Memory B cell (primary cell): ENCODE measurements at places on chromosomes 4 and X.

DNA sequence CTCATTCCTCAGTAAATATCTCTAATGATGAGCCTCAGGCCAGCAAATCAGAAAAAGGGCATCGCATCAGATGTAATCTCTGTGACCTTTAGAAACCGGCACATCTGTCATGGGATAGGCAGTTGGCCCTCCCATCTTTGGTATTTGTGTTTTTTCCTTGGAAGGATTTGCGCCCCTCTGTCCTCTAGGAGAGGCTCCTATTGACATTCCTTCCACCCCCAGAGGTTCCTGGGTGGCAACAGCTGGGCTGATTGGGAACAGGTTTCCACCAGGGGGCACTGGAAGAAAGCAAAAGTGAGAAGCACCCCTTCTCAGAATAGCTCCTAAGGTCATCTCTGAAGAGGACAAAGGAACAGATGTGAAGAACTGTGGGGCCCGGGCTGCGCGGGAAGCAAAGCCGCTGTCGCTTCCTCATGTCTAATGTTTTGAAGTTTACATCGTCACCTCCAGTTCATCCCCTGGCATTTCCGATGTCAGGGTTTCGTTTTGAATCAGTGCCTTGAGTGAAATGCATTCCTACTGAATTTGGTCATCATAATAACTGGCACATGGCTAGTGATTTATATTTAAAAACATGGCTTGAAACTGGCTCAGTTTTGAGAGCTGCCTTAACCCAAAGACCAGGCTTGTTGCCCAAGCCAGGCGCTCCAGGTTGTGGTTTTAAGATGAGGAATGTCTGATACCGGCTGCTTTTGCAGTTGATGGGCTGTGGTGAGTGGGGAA, 6.2 kb downstream of the TXK start:
- peak; percentile 24 for DNase-seq

DNA sequence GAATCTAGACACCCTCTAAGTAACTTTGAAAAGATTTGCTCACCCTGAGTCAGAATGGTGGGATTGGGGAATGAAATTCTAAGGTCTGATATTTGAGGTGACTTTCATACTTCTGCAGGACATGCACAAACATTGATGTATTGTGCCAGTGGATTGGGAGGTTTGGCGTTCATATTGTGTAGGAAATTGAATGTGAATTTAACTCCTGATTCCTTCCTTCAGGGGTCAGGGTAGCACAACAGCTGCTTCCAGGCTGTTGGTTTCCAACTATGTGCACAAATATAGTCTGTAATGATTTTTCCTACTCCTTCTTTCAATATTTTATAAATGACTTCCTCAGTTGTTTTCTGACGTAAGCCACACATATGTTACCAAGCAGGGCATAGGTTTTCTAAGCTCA, 3.1 kb downstream of the IL1RAPL1 start:
- DNase-seq: no peak

DNA sequence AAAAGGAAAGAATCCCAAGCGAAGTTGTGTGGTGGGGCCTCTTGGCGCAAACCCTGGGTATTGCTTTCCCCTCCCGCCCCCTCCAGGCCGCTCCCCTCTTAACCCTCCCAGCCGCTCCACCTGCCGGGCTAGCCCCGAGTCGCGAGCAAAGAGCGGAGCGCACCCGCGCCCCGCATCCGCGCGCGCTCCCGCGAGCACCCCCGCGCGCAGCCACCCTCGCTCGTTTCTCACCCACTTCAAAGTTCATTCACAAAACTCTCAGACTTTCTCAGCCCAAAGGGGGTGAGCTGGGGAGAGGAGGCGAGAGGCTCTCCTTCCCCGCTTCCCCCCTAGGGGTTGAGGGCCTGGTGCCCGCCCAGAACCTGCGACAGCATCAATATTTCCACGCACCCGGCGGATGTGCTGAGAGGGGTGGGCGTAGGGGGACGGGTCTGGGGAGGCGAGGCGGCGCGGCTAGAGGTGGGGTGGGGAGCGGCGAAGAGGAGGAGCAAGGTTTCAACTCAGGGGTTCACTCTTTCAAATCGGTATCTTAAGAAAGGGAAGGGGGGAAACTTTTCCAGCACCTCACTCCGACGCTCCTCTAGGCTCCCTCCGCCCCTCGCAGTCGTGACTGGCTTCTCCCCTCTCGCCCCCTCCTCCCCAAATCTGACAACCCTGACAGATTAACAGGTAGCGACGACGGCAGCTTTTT, 1.8 kb downstream of the MAML3 start:
- DNase-seq: peak; percentile 21

GRCh38 chr4:2732526-2732925, 23.6 kb downstream of the TNIP2 start:
- DNase-seq: no peak

DNA sequence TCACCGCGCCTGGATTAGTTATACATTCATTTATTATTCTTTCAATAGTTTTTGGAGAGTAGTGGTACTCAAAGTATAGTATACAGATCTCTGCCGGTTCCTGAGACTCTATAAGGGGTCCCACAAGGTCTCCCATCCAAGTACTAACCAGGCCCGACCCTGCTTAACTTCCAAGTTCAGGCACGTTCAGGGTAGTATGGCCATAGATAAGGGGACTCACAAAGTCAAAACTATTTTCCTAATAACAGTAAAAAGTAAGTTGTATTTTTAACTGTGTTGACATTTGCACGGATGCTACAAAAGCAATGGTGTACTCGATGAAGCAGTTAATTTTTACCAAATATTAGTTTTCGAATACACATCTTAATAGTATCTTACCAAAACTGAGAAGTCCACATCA, 84.4 kb upstream of the STK26 start:
- no peak for DNase-seq

DNA sequence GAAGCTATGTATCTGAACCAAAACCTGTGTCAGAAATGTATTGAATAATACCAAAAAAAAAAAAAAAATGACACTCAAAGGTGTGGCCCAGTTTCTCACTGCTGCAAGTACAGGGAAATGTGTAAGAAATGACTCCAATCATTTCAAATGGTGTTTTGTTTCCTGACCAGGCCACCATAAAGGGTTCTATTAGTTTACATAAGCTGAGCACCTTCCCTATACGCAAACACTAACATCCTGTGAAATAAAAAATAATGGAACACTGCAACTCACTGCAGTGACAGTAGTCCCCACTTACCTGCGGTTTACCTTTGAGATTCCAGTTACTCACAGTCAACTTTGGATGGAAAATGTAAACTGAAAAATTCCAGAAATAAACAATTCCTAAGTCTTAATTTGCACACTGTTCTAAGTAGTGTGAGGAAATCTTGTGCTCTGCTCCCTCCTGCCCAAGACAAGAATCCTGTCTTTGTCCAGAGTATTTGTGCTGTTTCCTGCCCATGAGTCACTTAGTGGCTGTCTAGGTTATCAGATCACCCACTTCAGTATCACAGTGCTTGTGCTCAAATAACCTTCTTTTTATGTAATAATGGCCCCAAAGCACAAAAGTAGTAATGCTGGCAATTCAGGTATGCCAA, 265.3 kb downstream of the RCHY1 start:
- DNase-seq: no peak
